ENCODE measurements at places on chromosomes 3 and 15. TPM values are rescaled to one million over a fixed set of nuclear protein-coding genes. Genes with fewer than 3 reads are reported as not detected.

DNA sequence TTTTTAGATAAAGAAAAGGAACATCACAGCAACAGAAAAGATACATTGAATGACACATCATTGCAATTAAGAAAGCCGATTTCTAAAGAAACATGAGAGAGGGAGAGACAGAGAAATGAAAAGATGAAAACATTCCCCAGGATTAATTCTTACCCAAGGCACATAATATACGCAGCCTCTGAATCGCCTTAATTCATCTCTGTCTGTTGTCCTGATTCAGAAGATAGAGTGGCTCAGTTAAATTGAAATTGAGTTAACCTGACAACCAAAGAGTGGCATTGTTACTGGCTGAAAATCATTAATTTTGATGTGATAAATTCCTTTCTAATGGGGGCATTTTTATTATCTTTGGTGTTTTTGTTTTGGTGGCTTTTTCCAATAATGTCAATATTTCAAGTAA is 701.9 kb downstream of the EDEM1 start:
- DNase-seq: no peak

- no peak for DNase-seq
These were observed 15.5 kb downstream of the ANO10 start for GRCh38 chr3:43606284-43606683.

DNA sequence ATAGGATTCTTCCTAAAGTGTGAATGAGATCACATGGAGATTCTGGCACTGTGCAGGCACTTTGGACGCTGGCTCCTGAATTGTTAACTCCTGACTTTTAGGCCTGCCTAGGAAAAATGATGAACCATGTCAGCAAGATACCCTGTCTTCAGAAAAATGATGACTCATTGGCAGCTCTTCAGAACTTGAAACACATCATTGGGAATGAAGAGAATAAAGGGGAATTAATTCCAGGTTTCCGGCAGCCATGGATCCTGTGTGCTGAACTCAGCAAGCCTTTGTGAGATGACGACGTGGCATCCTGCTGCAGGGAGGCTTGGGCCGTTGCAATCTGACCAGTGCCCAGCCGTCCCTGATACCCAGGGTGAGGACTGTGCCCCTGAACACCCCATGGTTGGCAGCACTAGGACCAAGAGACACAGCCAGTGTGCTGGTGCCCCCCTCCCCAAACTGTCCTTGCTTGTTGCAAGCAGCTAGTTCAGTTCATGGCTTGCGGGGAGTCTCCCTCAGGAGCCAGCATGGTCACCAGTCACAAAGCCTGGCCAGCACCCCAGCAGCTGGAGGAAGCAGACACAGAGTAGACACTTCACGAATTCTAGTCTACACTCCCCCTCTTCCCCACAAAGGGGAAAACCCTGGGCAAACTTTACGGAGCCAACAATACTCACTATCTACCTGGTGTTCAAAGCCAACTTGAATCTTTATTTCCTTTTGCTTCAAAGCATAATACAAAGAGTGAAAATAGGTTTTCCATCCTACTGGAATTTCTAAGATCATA is 7.8 kb upstream of the LIPC start:
- DNase-seq: no peak

- no peak for DNase-seq
These were observed 71.0 kb downstream of the PBRM1 start for GRCh38 chr3:52614689-52615088.

DNA sequence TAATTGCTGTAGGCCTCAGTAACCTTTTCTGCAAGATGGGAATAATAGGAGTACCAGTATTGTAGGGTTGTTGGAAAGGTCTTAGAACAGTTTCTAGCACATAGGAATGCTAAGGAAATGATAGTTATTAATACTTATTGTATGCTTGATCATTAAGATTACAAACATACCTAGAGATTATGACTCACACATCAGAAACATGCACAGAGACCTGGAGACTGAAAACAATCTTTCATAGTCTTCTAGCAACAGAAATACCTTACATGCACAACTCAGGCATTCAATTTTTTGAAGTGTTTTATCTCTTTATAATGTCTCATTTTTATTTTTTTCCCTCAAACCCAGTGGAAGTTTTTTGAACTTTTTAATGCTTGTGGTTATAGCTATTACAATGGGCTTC is 104.4 kb upstream of the ZBTB20 start:
- no peak for DNase-seq

GRCh38 chr3:169596126-169596525 is 67.4 kb downstream of the MECOM start:
- no peak for DNase-seq

DNA sequence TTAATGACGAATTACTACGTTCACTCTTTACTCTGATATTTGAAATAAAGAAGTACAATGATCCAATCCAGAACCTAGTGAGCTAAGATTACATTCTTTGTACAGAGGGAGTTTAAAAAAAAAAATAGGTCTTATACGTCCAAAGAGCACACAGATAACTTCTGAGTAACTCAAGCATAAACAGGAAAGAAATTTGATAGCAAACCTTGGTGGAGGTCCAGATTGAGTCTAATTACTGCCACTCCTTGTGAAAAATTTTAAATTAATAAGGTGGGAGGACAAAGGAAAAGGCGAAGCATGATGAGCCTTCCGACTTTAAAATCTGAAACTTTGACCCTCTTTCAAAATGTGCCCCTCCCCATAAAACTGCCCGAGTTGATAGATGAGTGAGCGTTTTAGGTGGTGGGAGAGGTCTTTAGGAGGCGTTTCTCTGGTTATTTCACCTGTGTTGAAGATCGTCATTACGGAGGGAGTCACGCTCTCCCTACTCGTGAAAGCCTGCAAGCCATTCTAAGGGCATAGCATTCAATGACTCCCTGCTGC is 127.0 kb upstream of the ROBO2 start:
- DNase-seq: no peak

GRCh38 chr15:101718896-101719295 is 5.4 kb downstream of the TARS3 start:
- no peak for DNase-seq

- DNase-seq: no peak
These were observed 87.9 kb downstream of the WDR72 start for GRCh38 chr15:53671545-53671944.

DNA sequence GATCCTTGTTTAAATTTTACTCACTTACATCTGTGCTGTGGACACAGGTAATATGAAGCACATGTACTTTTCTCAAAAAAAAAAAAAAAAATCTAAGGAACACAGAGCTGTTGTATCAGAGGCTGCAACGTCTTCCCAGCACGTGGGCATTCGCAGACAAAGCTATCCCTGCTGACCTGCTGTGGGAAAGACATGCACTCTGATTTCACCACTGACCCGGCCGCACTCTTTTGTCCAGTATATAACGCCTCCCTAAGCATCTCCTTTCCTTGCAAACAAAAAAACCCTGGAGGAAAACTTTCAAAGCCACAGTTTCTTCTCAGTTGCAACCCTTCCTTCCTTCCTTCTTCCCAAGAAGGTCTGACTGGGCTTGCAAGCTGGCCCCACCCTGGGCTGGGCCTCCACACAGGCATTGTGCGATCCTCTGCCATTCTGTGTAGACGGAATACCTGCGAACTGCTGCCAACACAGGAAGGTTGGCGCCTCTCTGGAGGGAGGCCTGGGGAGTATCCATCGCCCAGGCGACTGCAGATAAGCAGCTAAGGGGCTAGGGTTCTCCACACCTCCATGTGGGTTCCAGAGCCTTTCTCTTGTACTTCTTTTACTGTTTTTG is 50.8 kb downstream of the SLC12A8 start:
- no peak for DNase-seq

DNA sequence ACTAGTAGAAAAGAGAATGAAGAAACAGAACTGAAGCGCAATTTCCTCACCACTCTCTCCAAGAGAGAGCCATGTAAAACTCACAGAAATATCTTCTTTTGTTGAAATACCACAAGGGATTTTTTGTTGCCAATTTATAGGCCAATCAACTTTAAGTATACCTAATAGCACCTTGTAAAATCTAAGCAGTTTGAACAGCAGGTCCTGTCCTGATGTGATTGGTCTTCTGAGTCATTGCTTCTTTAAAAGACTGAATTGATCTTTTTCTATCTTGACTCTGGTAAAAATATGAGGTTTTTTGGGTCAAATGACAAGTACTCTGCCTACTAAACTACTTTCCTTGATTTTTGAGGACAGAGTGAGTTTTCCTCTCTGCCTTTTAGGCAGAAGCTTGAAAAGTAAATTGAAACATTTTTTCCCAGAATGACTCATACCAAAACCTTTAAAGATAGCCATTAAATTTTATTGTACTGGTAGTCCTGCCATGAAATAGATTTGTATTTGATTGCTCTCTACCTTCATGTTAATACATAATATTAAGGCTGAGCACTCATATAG is 343.9 kb upstream of the CBLB start:
- no peak for DNase-seq

DNA sequence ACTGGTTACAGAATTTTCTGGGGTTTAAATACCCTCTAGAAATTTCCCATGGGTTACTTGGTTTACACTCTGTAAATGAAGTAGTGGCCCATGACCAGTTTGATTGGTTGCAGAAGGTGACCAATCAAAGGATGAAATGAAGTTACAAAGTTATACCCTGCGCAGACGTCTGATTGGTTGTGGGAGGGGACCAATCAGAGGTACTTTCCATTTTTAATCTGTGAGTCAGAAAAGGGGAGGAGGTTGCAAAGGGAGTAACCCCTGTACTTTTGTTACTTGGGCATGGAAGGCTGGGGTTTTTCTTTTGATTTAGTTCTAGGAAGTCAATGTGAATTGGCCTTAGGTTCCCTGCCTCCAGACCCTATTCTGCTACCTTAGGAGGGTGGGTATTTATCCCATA is 18.7 kb upstream of the APH1B start:
- DNase-seq: no peak

DNA sequence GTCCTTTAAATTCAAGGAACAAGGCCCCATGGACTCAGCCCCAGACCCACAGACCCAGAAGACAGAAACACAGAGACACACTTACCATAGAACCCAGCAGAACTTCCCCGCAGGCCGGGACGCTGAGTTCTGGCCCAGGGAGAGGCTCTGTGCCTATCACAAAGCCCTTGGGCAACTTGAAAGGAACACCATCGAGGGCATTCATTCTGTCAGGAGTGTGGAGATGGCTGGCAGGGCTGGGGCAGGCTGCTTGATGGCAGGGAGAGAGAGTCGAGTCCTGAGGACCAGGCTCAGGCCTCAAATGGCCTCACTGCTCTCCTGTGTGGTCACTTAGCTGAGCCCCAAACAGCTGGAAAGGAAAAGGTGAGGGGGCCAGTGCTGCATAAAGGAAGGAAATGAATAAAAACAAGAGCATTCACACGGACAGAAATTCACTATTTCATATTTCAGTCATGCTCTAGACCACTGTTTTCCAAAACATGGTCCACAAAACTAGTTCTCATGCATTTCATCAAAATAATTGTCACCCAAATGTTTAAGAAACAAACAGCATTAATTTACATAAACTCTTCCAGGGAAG is 8.9 kb downstream of the UBAP1L start:
- DNase-seq: no peak

- peak; percentile 26 for DNase-seq
These were observed 21.8 kb upstream of the BDH1 start for GRCh38 chr3:197577366-197578074.

DNA sequence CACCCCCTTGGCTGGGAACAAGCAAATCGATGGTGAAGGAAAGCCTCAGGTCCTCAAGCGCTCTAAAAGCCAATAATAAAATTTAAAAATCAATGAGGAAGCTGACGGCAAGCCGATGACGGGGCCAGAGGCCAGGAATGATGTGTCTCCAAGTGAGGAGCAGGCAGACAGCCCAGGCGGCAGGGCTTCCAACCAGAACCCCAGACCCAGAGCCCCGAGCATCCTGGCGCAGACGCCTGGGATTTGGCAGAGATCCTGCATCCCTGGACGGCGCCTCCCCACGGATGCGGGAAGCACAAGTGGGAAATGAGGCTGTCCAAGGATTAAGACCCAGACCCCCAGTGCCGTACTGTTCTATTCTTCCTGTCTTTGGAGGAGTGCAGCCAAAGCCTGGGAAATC is 123.0 kb upstream of the PROK2 start:
- DNase-seq: no peak

- DNase-seq: peak; percentile 75
These were observed 3.7 kb upstream of the PLD1 start for GRCh38 chr3:171813897-171814460.

GRCh38 chr3:185981621-185982020 is 43.8 kb upstream of the TRA2B start:
- no peak for DNase-seq

- DNase-seq: no peak
These were observed 242.8 kb upstream of the TLE3 start for GRCh38 chr15:70340494-70340870.

GRCh38 chr3:81888914-81889557 is 127.6 kb upstream of the GBE1 start:
- no peak for DNase-seq

DNA sequence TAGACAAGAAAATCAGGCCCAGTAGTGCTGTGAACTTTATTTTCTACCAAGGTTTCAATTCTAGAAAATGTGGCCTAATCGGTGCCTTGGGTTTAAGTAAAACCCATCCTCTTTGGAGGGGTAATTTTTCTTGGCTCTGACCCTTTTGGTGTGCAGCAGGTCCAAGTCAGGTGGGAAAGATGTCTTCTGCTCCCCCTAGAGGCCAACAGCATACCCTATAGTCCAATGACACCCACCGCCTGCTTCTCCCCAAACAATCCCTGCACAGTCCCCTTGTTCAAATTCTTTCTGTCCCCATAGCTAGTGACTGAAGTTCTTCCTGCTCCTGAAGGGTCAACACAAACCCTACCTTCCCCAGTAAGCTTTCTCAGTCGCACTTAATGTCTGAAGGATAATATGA is 261.8 kb upstream of the GOLGA6L4 start:
- DNase-seq: no peak

GRCh38 chr3:67202053-67202452 is 203.9 kb downstream of the KBTBD8 start:
- no peak for DNase-seq

GRCh38 chr15:80399508-80399907 is 4.7 kb upstream of the ARNT2 start:
- DNase-seq: no peak

- DNase-seq: no peak
These were observed 3.6 kb downstream of the KAT2B start for GRCh38 chr3:20043825-20044224.

NPAP1 gene
- total RNA-seq: not detected

HRG gene
- not detected for total RNA-seq

TMC3 gene
- not detected for total RNA-seq

KNG1 gene
- total RNA-seq: not detected

KLF15 gene
- total RNA-seq: 43.4 TPM

CD276 gene
- total RNA-seq: 60.4 TPM

FSIP1 gene
- not detected for total RNA-seq

GRAMD1C gene
- 3.0 TPM for total RNA-seq

CFAP20DC gene
- total RNA-seq: not detected

MBNL1 gene
- 327 TPM for total RNA-seq

WDR82 gene
- total RNA-seq: 43.8 TPM

IL20RB gene
- total RNA-seq: not detected

DNAH12 gene
- total RNA-seq: not detected

KCNAB1 gene
- total RNA-seq: 2.0 TPM

PIERCE2 gene
- 5.6 TPM for total RNA-seq

SEMA6D gene
- total RNA-seq: 14.3 TPM

RTP1 gene
- not detected for total RNA-seq

Measured in right atrium auricular region (tissue), 2 donors.